Ascending aorta (tissue), 2 donors: ENCODE measurements at places on chromosomes 3 and 15.

- peaks cover 7% of the 10 kb centered on the region for H3K36me3 ChIP-seq
- no peak for DNase-seq
- no peak overlapping the region for H3K27ac ChIP-seq
- no peaks in the 10 kb centered on the region for H3K27me3 ChIP-seq
These were observed 39.3 kb downstream of the NKIRAS1 start for GRCh38 chr3:23877329-23877980.

DNA sequence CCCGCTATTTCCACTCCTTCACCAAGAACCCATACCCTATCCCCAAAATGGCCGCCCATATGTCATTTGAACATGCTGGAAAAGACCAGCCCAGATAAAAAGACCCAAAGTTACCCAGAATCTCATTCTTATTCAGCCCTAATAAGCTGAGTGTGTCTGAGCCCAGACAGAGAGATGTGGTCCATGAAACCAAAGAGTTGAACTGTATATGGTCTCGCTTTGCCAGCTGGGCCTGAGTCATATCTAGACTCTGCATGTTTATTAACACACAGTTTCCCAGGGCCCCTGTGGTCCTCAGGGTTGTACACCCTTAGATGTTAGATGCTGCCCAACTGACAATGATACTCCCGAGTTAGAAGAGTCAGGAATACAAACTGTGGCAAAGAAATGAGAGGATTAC, 201.9 kb upstream of the STRIT1 start:
- no peaks in the 10 kb centered on the region for H3K36me3 ChIP-seq
- no peaks in the 10 kb centered on the region for H3K4me1 ChIP-seq
- H3K27ac ChIP-seq, result no peak overlapping the region
- H3K27me3 ChIP-seq, result no peaks in the 10 kb centered on the region
- H3K4me3 ChIP-seq, result no peak overlapping the region
- no peak for DNase-seq

GRCh38 chr15:39248204-39248603, 332.7 kb upstream of the THBS1 start:
- DNase-seq, result no peak
- H3K27me3 ChIP-seq, result no peaks in the 10 kb centered on the region
- H3K4me1 ChIP-seq, result no peaks in the 10 kb centered on the region
- no peak overlapping the region for H3K4me3 ChIP-seq
- no peak overlapping the region for H3K27ac ChIP-seq

GRCh38 chr3:157103860-157104259, 56.1 kb downstream of the CCNL1 start:
- H3K27ac ChIP-seq, result no peak overlapping the region
- no peaks in the 10 kb centered on the region for H3K4me1 ChIP-seq
- DNase-seq, result no peak
- H3K4me3 ChIP-seq, result no peak overlapping the region
- H3K36me3 ChIP-seq, result no peaks in the 10 kb centered on the region

GRCh38 chr3:118963711-118964110, 70.9 kb downstream of the IGSF11 start:
- no peak overlapping the region for H3K4me3 ChIP-seq
- no peak for DNase-seq
- no peaks in the 10 kb centered on the region for H3K4me1 ChIP-seq
- no peaks in the 10 kb centered on the region for H3K36me3 ChIP-seq
- H3K27ac ChIP-seq, result no peak overlapping the region
- H3K27me3 ChIP-seq, result no peaks in the 10 kb centered on the region

GRCh38 chr3:190238871-190239270, 83.4 kb downstream of the CLDN1 start:
- no peak overlapping the region for H3K4me3 ChIP-seq
- H3K27me3 ChIP-seq, result no peaks in the 10 kb centered on the region
- DNase-seq, result no peak
- H3K27ac ChIP-seq, result no peak overlapping the region
- H3K4me1 ChIP-seq, result no peaks in the 10 kb centered on the region

GRCh38 chr3:119649761-119650160, 10.6 kb downstream of the POPDC2 start:
- no peak overlapping the region for H3K4me3 ChIP-seq
- peaks cover 15% of the 10 kb centered on the region for H3K4me1 ChIP-seq
- H3K27me3 ChIP-seq, result no peaks in the 10 kb centered on the region
- DNase-seq, result no peak

GRCh38 chr3:47163169-47164006, 525 bp downstream of the SETD2 start:
- H3K4me3 ChIP-seq, result peak overlapping the region; percentile 97
- no peaks in the 10 kb centered on the region for H3K27me3 ChIP-seq
- no peaks in the 10 kb centered on the region for H3K36me3 ChIP-seq
- peaks cover 3% of the 10 kb centered on the region for H3K4me1 ChIP-seq
- DNase-seq, result peak; percentile 72

DNA sequence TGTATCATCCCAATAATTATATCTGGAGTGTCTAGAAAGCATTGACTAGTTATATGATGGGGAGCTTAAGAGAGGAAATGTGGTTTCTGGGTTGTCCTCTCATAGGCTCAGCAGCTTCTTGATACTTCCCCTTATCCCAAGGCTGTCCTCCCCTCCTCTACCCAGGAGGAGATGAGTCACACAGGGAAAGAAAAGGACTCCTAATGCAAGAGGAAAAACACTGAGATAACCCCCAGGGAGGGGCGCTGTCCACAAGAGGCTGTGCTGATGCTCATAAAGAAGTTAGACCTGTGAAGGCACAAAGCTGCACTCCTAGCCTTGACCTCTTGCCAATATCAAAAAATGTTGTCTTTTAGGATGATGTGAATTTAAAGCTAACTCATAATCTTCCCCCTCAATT, 28.8 kb upstream of the GYG1 start:
- DNase-seq, result no peak
- H3K4me3 ChIP-seq, result no peak overlapping the region
- no peaks in the 10 kb centered on the region for H3K36me3 ChIP-seq
- H3K4me1 ChIP-seq, result no peaks in the 10 kb centered on the region
- no peaks in the 10 kb centered on the region for H3K27me3 ChIP-seq
- no peak overlapping the region for H3K27ac ChIP-seq

DNA sequence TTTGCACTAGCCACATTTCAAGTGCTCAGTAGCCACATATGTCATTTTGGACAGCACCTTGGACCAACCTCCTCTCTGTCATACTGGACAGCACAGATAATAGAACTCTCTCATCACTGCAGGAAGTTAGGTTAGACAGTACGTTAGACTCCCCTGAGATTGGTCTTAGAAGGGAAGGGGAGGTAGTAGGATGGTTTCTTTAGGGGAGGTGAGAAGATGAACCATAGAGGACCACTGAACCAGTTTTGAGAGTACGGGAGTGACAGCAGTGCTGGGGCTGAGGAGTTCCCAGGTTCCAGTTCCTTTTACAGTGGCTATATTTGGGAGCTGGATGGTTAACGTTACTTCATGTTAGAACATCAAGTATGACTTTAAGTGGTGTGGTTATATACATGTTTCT, 7.8 kb downstream of the LRCH3 start:
- DNase-seq, result no peak
- H3K27me3 ChIP-seq, result no peaks in the 10 kb centered on the region
- H3K4me3 ChIP-seq, result peak overlapping the region; percentile 2
- peak overlapping the region; percentile 64 for H3K27ac ChIP-seq
- H3K4me1 ChIP-seq, result peaks cover 43% of the 10 kb centered on the region

DNA sequence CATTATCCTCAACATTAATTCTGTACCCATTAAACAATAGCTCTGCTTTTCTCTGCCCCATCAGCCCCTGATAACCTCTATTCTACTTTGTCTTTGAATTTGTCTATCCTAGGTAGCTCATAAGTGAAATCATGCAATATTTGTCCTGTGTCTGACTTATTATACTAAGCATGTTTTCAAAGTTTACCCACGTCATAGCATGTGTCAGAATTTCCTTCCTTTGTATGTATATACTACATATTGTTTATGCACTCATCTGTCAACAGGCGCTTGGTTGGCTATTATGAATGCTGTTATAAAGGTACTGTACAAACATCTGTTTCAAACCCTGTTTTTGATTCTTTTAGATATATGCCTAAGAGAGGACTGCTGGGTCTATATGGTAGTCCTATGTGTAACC, 18.2 kb downstream of the CSNK1G1 start:
- no peaks in the 10 kb centered on the region for H3K36me3 ChIP-seq
- H3K27ac ChIP-seq, result no peak overlapping the region
- no peaks in the 10 kb centered on the region for H3K27me3 ChIP-seq
- no peak for DNase-seq
- H3K4me3 ChIP-seq, result no peak overlapping the region
- no peaks in the 10 kb centered on the region for H3K4me1 ChIP-seq

DNA sequence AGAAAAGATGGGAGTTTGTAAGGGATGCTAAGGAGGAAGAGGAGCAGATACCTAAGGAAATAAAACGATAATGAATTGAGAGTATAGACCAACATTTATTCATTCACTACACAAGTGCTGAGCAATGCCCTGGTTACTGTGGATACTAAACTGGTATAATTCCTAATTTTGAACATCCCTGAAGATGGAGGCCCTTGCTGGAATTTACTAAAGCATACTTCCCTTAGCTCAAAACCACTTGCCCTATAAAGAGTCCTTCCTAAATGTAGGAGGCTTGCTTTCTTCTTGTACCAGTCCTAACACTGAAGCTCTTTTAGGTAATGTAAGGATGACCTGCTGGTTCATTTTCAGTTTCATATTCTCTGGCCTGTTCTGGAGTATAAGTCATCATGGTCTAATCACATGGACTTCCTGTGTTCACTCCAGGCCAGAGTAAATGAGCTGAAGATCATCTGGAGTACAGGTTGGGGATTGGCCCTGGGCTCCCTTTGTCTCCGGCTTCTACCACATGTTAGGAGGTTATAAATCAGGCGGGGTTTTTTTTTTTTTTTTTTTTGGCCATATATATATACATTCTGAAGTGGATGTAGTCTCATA, 40.1 kb upstream of the MTMR10 start:
- H3K4me1 ChIP-seq, result no peaks in the 10 kb centered on the region
- no peaks in the 10 kb centered on the region for H3K36me3 ChIP-seq
- H3K4me3 ChIP-seq, result no peak overlapping the region

- peak overlapping the region; percentile 58 for H3K27ac ChIP-seq
- H3K4me1 ChIP-seq, result peaks cover 8% of the 10 kb centered on the region
- H3K4me3 ChIP-seq, result no peak overlapping the region
- DNase-seq, result no peak
- H3K36me3 ChIP-seq, result no peaks in the 10 kb centered on the region
These were observed 110.0 kb upstream of the SLC4A7 start for GRCh38 chr3:27594096-27594690.

GRCh38 chr15:100448481-100448880, 80.3 kb downstream of the CERS3 start:
- H3K4me1 ChIP-seq, result no peaks in the 10 kb centered on the region
- no peaks in the 10 kb centered on the region for H3K36me3 ChIP-seq
- DNase-seq, result no peak
- no peak overlapping the region for H3K27ac ChIP-seq
- no peaks in the 10 kb centered on the region for H3K27me3 ChIP-seq

GRCh38 chr3:174295306-174296092, 563.6 kb upstream of the NAALADL2 start:
- DNase-seq, result no peak
- H3K4me1 ChIP-seq, result no peaks in the 10 kb centered on the region
- H3K4me3 ChIP-seq, result no peak overlapping the region
- H3K36me3 ChIP-seq, result no peaks in the 10 kb centered on the region

DNA sequence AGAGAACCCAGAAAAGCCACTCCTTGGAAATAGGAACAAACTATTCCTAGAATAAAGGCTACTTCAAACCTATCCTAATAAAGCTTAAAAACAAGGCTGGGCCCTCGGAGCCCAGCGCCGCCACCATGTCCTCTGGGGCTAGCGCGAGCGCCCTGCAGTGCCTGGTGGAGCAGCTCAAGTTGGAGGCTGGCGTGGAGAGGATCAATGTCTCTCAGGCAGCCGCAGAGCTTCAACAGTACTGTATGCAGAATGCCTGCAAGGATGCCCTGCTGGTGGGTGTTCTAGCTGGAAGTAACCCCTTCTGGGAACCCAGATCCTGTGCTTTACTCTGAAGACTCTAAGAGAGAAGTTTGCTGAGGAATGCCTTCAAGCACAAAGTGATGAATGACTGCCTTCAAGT, 63.2 kb downstream of the ADAM10 start:
- H3K27me3 ChIP-seq, result no peaks in the 10 kb centered on the region
- no peak overlapping the region for H3K27ac ChIP-seq
- DNase-seq, result no peak
- H3K36me3 ChIP-seq, result no peaks in the 10 kb centered on the region
- no peak overlapping the region for H3K4me3 ChIP-seq

DNA sequence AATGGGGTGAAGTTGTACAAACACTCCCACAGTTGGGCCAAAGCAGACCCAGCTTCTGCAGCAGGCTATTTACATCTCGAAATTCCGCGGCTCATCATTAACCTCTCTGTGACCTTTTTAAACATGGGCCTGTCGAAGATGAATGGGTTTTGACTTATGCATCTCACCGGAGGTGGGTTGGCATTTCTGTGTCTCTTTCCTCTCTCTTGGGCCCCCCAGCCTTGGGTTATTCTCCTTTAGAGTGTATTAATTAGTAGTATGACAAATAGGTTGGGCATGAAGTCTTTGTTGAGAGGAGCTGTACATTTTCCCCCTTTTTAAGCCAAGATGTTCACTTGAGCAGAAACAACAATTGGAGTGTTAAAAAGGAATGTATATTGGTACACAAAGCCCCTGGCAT, 9.8 kb downstream of the SMAD6 start:
- peaks cover 5% of the 10 kb centered on the region for H3K36me3 ChIP-seq
- peaks cover 30% of the 10 kb centered on the region for H3K4me1 ChIP-seq
- H3K27me3 ChIP-seq, result no peaks in the 10 kb centered on the region
- H3K4me3 ChIP-seq, result no peak overlapping the region
- no peak for DNase-seq
- H3K27ac ChIP-seq, result peak overlapping the region; percentile 52

DNA sequence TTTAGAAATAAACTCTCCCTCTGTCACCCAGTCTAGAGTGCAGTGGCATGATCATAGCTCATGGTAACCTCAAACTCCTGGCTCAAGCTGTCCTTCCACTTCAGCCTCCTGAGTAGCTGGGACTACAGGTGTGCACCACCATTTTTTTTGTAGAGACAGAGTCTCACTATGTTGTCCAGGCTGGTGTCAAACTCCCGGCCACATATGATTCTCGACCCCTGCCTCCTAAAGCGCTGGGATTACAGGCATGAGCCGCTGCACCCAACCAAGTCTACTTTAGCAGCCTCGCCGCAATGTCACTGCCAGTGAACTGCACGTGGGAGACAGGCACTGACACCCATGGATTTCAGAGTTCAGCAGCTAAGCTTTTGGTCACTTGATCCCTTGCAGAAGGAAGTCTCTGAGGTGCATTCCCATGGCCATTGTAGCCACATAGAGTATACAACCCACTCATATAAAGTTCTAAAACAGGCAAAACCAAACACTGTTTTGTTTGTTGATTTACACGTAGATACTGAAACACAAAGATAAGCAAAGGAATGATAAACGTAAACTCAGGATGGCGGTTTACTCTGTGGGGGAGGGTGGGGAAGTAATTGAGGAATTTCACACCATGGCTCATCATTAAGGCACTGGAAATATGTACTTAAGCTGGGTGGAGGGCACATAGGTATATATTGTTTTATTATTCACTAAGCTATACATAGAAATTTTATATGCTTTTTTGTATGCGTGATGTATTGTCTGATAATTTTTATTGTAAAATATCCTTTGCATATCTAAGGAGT, 115.0 kb downstream of the MEX3B start:
- H3K36me3 ChIP-seq, result no peaks in the 10 kb centered on the region
- DNase-seq, result no peak
- no peak overlapping the region for H3K27ac ChIP-seq
- H3K4me3 ChIP-seq, result no peak overlapping the region
- no peaks in the 10 kb centered on the region for H3K4me1 ChIP-seq
- H3K27me3 ChIP-seq, result no peaks in the 10 kb centered on the region

- no peaks in the 10 kb centered on the region for H3K27me3 ChIP-seq
- H3K4me3 ChIP-seq, result no peak overlapping the region
- no peak for DNase-seq
- no peaks in the 10 kb centered on the region for H3K36me3 ChIP-seq
- H3K4me1 ChIP-seq, result no peaks in the 10 kb centered on the region
- no peak overlapping the region for H3K27ac ChIP-seq
These were observed 388.5 kb downstream of the VPS13C start for GRCh38 chr15:61671736-61672135.
